H9 (cell line): ENCODE measurements at places on chromosomes 5 and 9. TPM values are rescaled to one million over a fixed set of nuclear protein-coding genes. Genes with fewer than 3 reads are reported as not detected.

DNA sequence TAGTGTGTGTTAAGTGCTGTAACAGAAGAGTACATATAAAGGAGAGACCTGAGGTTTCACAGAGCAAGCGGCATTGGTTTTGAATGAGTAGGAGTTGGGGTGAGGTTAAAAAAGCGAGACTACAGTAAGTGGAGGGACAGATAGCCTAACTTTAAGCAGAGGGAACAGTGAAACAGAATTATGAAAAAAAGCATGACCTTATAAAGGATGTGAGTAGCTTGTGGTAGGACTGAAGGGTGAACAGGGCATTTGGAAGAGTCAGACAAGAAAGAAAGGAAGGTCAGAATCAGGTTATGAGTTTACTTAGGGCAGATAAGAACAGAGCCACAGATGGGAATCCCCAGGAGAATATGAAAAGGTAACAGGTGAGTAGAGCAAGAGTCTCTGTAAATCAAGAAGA, 22.5 kb downstream of the MSANTD3 start:
- H3K4me1 ChIP-seq: no peaks in the 10 kb centered on the region
- H3K27ac ChIP-seq: no peak overlapping the region
- no peaks in the 10 kb centered on the region for H3K27me3 ChIP-seq
- H3K4me3 ChIP-seq: no peak overlapping the region
- no peak for DNase-seq

LCP2 gene
- 0.09 TPM in 1 of 2 replicates, not detected in the other for total RNA-seq

GRCh38 chr9:109355564-109356297, 34.9 kb upstream of the EPB41L4B start:
- H3K27ac ChIP-seq: no peak overlapping the region
- peak; percentile 37 for DNase-seq
- no peaks in the 10 kb centered on the region for H3K4me1 ChIP-seq
- no peak overlapping the region for H3K4me3 ChIP-seq
- no peaks in the 10 kb centered on the region for H3K27me3 ChIP-seq

TMEM174 gene
- not detected in 2 replicates for total RNA-seq

GRCh38 chr9:134880484-134881312, at the start of gene FCN2:
FCN2 (plus strand) TSS chr9:134880810; CDS start chr9:134880822, 12 bp downstream.
- no peaks in the 10 kb centered on the region for H3K36me3 ChIP-seq
- no peaks in the 10 kb centered on the region for H3K4me1 ChIP-seq
- no peak within 1 kb of the TSS; the same call in 2 of the 3 replicates for H3K4me3 ChIP-seq
- no peak within 1 kb of the TSS for H3K27ac ChIP-seq
- no peak for DNase-seq

DNA sequence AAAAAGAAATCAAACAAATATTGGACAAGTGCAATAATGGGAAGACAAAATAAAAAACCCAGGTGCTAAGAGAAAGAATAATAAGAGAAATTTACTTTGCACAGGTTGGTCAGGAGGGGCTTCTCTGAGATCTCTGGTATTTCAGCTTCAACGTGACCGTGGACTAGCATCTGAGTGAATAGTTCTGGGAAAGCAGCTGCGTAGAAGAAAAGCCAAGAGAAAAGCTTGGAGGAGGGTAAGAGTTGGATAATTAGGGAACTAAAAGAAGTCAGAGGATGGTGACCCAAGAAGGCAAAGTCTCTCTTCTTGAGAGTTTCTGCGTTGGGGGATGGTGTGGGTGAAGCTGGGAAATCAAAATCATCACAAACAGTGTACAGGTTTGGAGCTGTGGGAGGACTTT, 41.6 kb downstream of the YIPF5 start:
- H3K36me3 ChIP-seq: no peaks in the 10 kb centered on the region
- no peaks in the 10 kb centered on the region for H3K27me3 ChIP-seq
- peaks cover 3% of the 10 kb centered on the region; the same call in 1 of the 2 replicates for H3K4me1 ChIP-seq

- H3K36me3 ChIP-seq: peaks cover 6% of the 10 kb centered on the region; the same call in 1 of the 2 replicates
- no peaks in the 10 kb centered on the region for H3K4me1 ChIP-seq
- no peaks in the 10 kb centered on the region for H3K27me3 ChIP-seq
- DNase-seq: no peak
These were observed 24.1 kb upstream of the IL6ST start for GRCh38 chr5:56018832-56019231.

CCL27 gene
- total RNA-seq: 0.28 and 1.0 TPM in 2 replicates

HK3 gene
- total RNA-seq: not detected in 2 replicates

GRCh38 chr9:128370367-128370751, 815 bp upstream of the URM1 start:
- no peak for DNase-seq
- peak overlapping the region; percentile 99 for H3K4me3 ChIP-seq
- H3K27ac ChIP-seq: no peak overlapping the region
- peaks cover 7% of the 10 kb centered on the region; the same call in 1 of the 2 replicates for H3K4me1 ChIP-seq
- peaks cover 4% of the 10 kb centered on the region; the same call in 1 of the 2 replicates for H3K36me3 ChIP-seq
- peaks cover 8% of the 10 kb centered on the region; the same call in 1 of the 2 replicates for H3K27me3 ChIP-seq

GRCh38 chr5:10586008-10586407, 22.1 kb downstream of the ANKRD33B start:
- H3K27me3 ChIP-seq: no peaks in the 10 kb centered on the region
- no peak for DNase-seq
- H3K27ac ChIP-seq: no peak overlapping the region
- H3K4me3 ChIP-seq: no peak overlapping the region
- H3K4me1 ChIP-seq: peaks cover 7% of the 10 kb centered on the region; the same call in 1 of the 2 replicates

DNA sequence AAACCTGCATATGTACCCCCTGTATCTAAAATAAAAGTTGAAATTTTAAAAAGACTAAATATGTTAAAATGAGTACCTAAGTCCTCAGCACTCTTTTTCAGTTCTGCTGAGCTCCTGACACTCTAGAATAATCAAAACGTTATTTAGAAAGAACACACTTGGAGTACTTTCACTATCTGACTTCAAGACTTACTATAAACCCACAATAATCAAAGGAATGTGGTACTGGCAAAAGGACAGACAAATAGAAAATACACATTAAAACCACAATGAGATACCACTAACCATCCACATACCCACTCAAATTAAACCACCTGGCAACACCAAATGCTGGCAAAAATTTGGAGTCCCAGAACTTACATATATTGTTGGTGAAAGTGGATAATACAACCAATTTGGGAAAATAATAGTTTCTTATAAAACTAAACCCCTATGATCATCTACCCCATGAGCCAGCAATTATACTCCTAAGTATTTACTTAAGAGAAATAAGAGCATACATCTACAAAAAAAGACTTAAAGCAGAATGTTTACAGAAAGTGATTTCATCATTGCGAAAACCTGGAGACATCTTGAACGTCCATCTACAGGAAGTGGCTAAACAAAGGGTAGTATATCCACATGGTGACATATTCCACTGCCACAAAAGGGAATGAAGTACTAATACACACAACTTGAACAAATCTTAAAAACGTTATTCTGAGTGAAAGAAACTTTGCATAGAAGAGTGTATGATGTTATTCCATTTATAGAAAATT, 12.8 kb upstream of the PRSS3 start:
- no peak for DNase-seq
- H3K36me3 ChIP-seq: no peaks in the 10 kb centered on the region
- no peaks in the 10 kb centered on the region; the same call in 1 of the 2 replicates for H3K4me1 ChIP-seq
- H3K27me3 ChIP-seq: no peaks in the 10 kb centered on the region
- H3K4me3 ChIP-seq: no peak overlapping the region

- H3K36me3 ChIP-seq: no peaks in the 10 kb centered on the region
- no peak overlapping the region for H3K4me3 ChIP-seq
- peaks cover 6% of the 10 kb centered on the region; the same call in 1 of the 2 replicates for H3K4me1 ChIP-seq
- no peaks in the 10 kb centered on the region for H3K27me3 ChIP-seq
- DNase-seq: peak; percentile 45
These were observed 94.4 kb upstream of the ITGA1 start for GRCh38 chr5:52693280-52693679.

DNA sequence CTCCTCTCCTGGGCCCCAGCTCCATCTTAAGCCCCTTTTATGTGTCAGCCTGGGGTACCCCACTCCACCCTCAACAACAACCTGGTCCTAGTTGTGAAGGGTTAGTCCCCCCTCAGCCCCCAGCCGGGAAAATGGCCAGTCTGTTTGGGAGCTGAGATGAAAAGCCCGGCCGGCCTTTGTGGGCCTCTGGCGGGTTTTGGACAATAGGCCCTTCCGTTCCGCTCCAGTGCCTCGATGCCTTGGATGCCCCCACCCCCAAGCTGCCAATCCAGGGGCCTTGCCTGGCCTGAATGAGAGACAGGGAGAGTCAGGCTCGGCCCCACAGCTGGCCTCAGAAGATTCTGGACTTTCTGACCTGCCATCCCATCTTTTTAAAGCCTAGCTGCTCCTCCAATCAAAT, 9.2 kb downstream of the CNTFR start:
- no peak overlapping the region for H3K4me3 ChIP-seq
- DNase-seq: no peak
- peaks cover 13% of the 10 kb centered on the region for H3K4me1 ChIP-seq
- no peaks in the 10 kb centered on the region for H3K36me3 ChIP-seq
- no peak overlapping the region for H3K27ac ChIP-seq
- H3K27me3 ChIP-seq: peaks cover 33% of the 10 kb centered on the region

GRCh38 chr5:139512786-139513390, 30.3 kb upstream of the STING1 start:
- no peak for DNase-seq
- no peaks in the 10 kb centered on the region for H3K4me1 ChIP-seq
- H3K27me3 ChIP-seq: no peaks in the 10 kb centered on the region
- peaks cover 17% of the 10 kb centered on the region for H3K36me3 ChIP-seq
- no peak overlapping the region for H3K27ac ChIP-seq
- H3K4me3 ChIP-seq: no peak overlapping the region

GRCh38 chr5:143501310-143502044, 98.0 kb upstream of the NR3C1 start:
- no peak for DNase-seq
- H3K4me3 ChIP-seq: no peak overlapping the region
- no peak overlapping the region for H3K27ac ChIP-seq
- H3K36me3 ChIP-seq: no peaks in the 10 kb centered on the region
- H3K4me1 ChIP-seq: no peaks in the 10 kb centered on the region; the same call in 1 of the 2 replicates

DNA sequence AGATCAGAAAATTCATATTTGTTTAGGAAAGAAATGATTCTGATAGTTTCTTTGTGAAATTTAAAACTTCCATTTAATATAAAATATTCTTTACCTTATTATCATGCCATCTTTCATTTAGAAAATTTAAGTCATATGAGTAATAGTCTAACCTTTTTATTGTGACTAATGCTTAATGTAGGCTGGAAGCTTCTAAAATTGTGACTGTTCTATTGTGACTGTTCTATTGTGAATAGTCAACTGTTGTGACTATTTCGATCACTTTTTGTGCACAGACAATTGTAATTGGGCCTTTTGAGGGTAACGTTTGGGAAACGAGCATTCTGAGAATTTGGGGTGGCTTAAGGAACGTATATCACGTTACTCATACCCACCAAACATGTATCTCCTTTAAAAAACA, 100.0 kb downstream of the PARP8 start:
- H3K27ac ChIP-seq: no peak overlapping the region
- H3K27me3 ChIP-seq: no peaks in the 10 kb centered on the region
- no peak for DNase-seq
- peaks cover 6% of the 10 kb centered on the region; the same call in 1 of the 2 replicates for H3K36me3 ChIP-seq
- H3K4me1 ChIP-seq: no peaks in the 10 kb centered on the region; the same call in 1 of the 2 replicates

GRCh38 chr5:58963361-58963760, 380.5 kb downstream of the RAB3C start:
- no peak overlapping the region for H3K27ac ChIP-seq
- no peaks in the 10 kb centered on the region; the same call in 1 of the 2 replicates for H3K4me1 ChIP-seq
- no peak for DNase-seq
- no peak overlapping the region for H3K4me3 ChIP-seq

DNA sequence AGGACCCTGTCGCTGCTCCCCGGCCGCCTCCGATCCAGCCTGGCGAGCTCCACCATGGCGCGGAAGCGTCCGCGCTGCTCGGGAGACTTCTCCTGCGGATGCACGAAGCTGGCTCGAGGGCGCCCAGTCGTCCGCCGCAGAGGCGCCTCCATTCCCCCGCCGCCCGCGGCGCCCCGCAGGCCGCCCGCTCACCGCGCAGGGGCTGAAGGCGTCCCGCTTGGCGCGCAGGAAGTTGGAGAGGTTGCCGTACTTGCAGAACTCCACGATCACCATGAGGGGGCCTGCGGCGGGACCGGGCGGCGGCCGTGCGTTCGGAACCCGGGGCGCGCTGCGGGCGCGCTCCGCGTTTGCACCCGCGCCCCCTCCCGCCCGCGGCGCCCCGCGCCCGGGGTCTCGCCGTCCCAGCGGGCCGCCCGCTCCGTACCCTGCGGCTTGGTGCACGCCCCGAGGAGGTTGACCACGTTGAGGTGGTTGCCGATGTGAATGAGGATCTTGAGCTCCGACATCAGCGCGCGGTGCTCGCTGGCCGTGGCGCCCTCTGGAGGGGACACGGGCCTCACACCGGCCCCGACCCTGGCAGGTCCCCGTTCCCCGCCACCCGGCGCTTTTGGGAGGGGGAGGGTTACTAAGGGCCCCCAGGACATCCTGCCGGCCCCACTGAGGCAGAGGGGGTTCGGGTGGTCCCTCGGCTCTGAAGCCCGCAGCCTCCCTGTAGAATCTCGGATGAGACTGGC, 27.7 kb upstream of the SCGB3A1 start:
- peaks cover 3% of the 10 kb centered on the region; the same call in 1 of the 2 replicates for H3K27me3 ChIP-seq
- no peaks in the 10 kb centered on the region for H3K4me1 ChIP-seq
- peaks cover 5% of the 10 kb centered on the region; the same call in 1 of the 2 replicates for H3K36me3 ChIP-seq
- H3K4me3 ChIP-seq: peak overlapping the region; percentile 62
- DNase-seq: peak; percentile 76
- no peak overlapping the region for H3K27ac ChIP-seq

RASA1 gene
- 29.6 TPM in 2 replicates for total RNA-seq

GRCh38 chr5:10499776-10500175, 58.1 kb downstream of the ROPN1L start:
- H3K36me3 ChIP-seq: peaks cover 5% of the 10 kb centered on the region
- H3K4me1 ChIP-seq: no peaks in the 10 kb centered on the region
- H3K27me3 ChIP-seq: no peaks in the 10 kb centered on the region
- H3K4me3 ChIP-seq: no peak overlapping the region
- no peak overlapping the region for H3K27ac ChIP-seq

BARHL1 gene
- total RNA-seq: not detected in 2 replicates

DNA sequence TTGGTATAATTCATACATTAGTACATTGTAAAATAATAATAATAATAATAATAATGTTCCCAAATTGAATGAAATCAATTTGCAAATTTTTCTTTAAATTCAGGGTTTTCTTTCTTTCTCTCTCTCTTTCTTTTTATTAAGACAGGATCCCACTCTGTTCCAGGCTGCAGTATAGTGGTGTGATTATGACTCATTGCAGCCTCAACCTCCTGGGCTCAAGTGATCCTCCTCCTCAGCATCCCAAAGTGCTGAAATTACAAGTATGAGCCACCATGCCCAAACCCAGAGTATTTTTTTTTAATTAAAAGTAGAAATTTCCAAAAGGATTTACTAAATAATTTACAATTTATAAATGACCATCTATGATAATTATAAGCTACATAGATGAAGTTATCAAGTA, 117.7 kb downstream of the HOMER1 start:
- no peaks in the 10 kb centered on the region; the same call in 1 of the 2 replicates for H3K4me1 ChIP-seq
- no peaks in the 10 kb centered on the region for H3K27me3 ChIP-seq

DNA sequence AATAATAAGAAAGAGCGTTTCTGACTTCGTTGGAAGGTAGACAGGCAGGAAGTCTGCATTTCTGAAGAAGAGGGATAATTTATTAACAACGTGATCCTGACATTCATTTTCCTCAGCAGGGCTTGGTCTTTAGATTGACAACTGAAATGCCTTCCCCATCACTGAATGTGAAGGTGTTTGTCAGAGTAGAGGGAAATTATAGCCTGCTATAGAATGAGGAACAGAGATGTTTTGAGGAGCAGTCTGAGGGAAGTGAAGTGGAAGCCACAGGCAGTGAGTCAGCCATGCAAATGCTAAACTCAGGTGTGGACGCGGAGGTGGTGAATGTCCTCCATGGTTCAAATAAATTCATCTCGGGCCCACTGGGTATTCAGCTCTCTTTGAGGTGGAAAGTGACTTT, 30.5 kb downstream of the C7 start:
- H3K27me3 ChIP-seq: no peaks in the 10 kb centered on the region
- no peak overlapping the region for H3K4me3 ChIP-seq
- H3K4me1 ChIP-seq: no peaks in the 10 kb centered on the region

- no peaks in the 10 kb centered on the region for H3K27me3 ChIP-seq
- no peak overlapping the region for H3K27ac ChIP-seq
- H3K4me3 ChIP-seq: no peak overlapping the region
- H3K36me3 ChIP-seq: no peaks in the 10 kb centered on the region
These were observed 81.1 kb upstream of the SPIN1 start for GRCh38 chr9:88307136-88307535.

NUTM2G gene
- 0.48 and 0.57 TPM in 2 replicates for total RNA-seq

ADCY2 gene
- total RNA-seq: 30.9 and 31.3 TPM in 2 replicates
